ENCODE measurements at places on chromosomes 16 and 17. TPM values are rescaled to one million over a fixed set of nuclear protein-coding genes. Genes with fewer than 3 reads are reported as not detected.

GRCh38 chr17:37476431-37477120 lies 13.1 kb upstream of the DUSP14 start:
- H3K27me3 ChIP-seq = no peaks in the 10 kb centered on the region
- peaks cover 72% of the 10 kb centered on the region for H3K36me3 ChIP-seq
- DNase-seq = no peak

GRCh38 chr17:2056206-2057174 lies 1.6 kb downstream of the HIC1 start:
- H3K36me3 ChIP-seq = no peaks in the 10 kb centered on the region
- no peaks in the 10 kb centered on the region for H3K27me3 ChIP-seq

GRCh38 chr16:70660672-70661350 lies 14.5 kb downstream of the IL34 start:
- H3K4me3 ChIP-seq = no peak overlapping the region
- DNase-seq = no peak
- H3K36me3 ChIP-seq = peaks cover 45% of the 10 kb centered on the region
- no peaks in the 10 kb centered on the region for H3K4me1 ChIP-seq

- H3K36me3 ChIP-seq = no peaks in the 10 kb centered on the region
- H3K4me3 ChIP-seq = no peak overlapping the region
- no peaks in the 10 kb centered on the region for H3K4me1 ChIP-seq
- no peak overlapping the region for H3K27ac ChIP-seq
- peaks cover 31% of the 10 kb centered on the region for H3K27me3 ChIP-seq
Measured at GRCh38 chr17:83185023-83186002, 105.9 kb downstream of the METRNL start.

GRCh38 chr17:59941131-59941530 lies 23.4 kb downstream of the RNFT1 start:
- no peaks in the 10 kb centered on the region for H3K27me3 ChIP-seq
- no peak overlapping the region for H3K27ac ChIP-seq
- no peaks in the 10 kb centered on the region for H3K4me1 ChIP-seq
- DNase-seq = no peak
- peaks cover 100% of the 10 kb centered on the region for H3K36me3 ChIP-seq

DNA sequence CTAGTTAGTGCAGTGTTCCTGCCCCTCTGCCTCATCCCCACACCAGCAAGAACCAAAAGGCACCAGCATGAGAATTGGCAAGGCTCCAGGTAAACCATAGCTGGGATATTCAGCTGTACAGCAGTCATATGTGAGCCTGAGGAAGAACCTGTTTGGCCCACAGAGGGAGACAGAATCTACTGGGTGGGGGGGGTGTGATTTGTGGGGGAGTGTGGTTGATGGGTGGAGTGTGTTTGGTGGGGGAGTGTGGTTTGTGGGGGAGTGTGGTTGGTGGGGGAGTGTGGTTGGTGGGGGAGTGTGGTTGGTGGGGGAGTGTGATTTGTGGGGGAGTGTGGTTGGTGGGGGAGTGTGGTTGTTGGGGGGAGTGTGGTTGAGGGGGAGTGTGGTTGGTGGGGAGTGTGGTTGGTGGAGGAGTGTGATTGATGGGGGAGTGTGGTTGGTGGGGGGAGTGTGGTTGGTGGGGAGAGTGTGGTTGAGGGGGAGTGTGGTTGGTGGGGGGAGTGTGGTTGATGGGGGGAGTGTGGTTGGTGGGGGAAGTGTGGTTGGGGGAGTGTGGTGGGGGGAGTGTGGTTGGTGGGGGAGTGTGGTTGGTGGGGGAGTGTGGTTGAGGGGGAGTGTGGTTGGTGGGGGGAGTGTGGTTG lies 19.5 kb downstream of the MINK1 start:
- peak overlapping the region; percentile 2 for H3K4me3 ChIP-seq
- no peaks in the 10 kb centered on the region for H3K27me3 ChIP-seq
- peak; percentile 63 for DNase-seq
- H3K27ac ChIP-seq = peak overlapping the region; percentile 89
- H3K36me3 ChIP-seq = peaks cover 27% of the 10 kb centered on the region

DNA sequence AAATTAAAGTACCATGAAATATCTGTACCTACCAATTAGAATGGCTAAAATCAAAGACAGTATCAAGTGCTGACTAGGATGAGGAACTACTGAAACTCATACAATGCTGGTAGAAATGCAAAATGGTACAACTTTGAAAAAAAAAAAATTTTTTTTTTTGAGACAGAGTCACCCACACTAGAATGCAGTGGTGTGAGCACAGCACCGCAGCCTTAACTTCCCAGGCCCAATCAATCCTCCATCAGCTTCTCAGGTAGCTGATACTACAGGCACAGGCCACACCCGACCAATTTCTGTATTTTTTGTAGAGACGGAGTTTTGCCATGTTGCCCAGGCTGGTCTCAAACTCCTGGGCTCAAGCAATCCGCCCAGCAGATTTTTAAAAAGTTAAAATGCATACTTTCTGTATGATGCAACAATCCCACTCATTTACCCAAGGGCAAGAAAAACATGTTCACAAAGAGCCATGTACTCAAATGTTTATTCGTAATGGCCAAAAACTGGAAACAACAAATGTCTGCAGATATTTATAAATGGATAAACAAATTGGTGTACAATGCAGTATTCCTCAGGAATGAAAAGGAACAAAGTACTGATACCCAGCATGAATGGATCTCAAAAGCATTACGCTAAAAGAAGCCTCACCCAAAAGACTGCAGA lies 8.7 kb downstream of the SMURF2 start:
- peak overlapping the region; percentile 67 for H3K4me3 ChIP-seq
- H3K27ac ChIP-seq = peak overlapping the region; percentile 93
- H3K4me1 ChIP-seq = peaks cover 29% of the 10 kb centered on the region
- peak; percentile 69 for DNase-seq

- no peak overlapping the region for H3K4me3 ChIP-seq
- H3K4me1 ChIP-seq = peaks cover 5% of the 10 kb centered on the region
- no peak overlapping the region for H3K27ac ChIP-seq
- H3K36me3 ChIP-seq = no peaks in the 10 kb centered on the region
Measured at GRCh38 chr16:56300242-56300623, 108.9 kb downstream of the GNAO1 start.

DNA sequence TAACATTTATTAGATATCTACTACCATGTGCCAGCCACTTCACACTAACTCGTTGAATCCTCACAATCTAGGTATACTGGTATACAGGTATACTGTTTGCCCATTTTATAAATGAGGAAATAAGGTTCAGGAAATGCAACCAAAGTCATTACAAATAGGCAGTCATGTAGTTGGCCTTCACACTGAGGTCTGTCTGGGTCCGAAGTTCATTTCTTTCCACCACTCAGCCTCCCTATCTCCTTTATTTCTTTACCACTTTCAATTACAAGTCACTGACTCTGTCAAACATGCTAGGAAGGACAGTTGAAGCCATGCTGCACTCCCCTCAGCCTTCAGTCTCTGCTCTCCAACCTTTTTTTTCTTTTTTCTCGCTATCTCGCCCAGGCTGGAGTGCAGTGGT lies 20.7 kb upstream of the SIAH1 start:
- H3K27ac ChIP-seq = no peak overlapping the region
- DNase-seq = no peak
- peaks cover 20% of the 10 kb centered on the region for H3K4me1 ChIP-seq
- no peak overlapping the region for H3K4me3 ChIP-seq
- H3K27me3 ChIP-seq = no peaks in the 10 kb centered on the region
- H3K36me3 ChIP-seq = no peaks in the 10 kb centered on the region

- no peak overlapping the region for H3K4me3 ChIP-seq
- H3K36me3 ChIP-seq = peaks cover 22% of the 10 kb centered on the region
- H3K27ac ChIP-seq = no peak overlapping the region
- peaks cover 34% of the 10 kb centered on the region for H3K4me1 ChIP-seq
Measured at GRCh38 chr17:72467841-72468653, 347.2 kb downstream of the SOX9 start.

TP53TG3 gene
- not detected for total RNA-seq

PLLP gene
- 6.1 TPM for total RNA-seq

CACNA1H gene
- not detected for total RNA-seq

KRTAP3-1 gene
- total RNA-seq = not detected

MPP2 gene
- total RNA-seq = not detected

NTHL1 gene
- 16.4 TPM for total RNA-seq

C16orf46 gene
- 3.8 TPM for total RNA-seq

ZNF232 gene
- total RNA-seq = 11.6 TPM

CDR2L gene
- total RNA-seq = 3.4 TPM
